A549 treated with Mapracorat at 1 μM for 4 hours (cell line): ENCODE measurements at places on chromosomes 6 and 20. TPM values are rescaled to one million over a fixed set of nuclear protein-coding genes. Genes with fewer than 3 reads are reported as not detected.

CD109 gene
- total RNA-seq = 38.4 to 68.4 TPM (median 59.4 TPM) in 5 replicates

MYBL2 gene
- 74.9 to 80.7 TPM (median 79.3 TPM) in 5 replicates for total RNA-seq

KHDRBS2 gene
- total RNA-seq = not detected in 5 replicates

TRIM38 gene
- 1.6 to 2.1 TPM (median 1.7 TPM) in 5 replicates for total RNA-seq

SMOC2 gene
- total RNA-seq = not detected in 5 replicates

EEF1A2 gene
- 132 to 182 TPM (median 150 TPM) in 5 replicates for total RNA-seq

TRIM31 gene
- total RNA-seq = 0.48 to 1.3 TPM (median 0.82 TPM) in 5 replicates

SLC17A2 gene
- total RNA-seq = not detected in 5 replicates

STMN3 gene
- total RNA-seq = 7.7 to 11.7 TPM (median 9.6 TPM) in 5 replicates

SEL1L2 gene
- not detected in 5 replicates for total RNA-seq

BMP6 gene
- total RNA-seq = 15.1 to 21.5 TPM (median 19.6 TPM) in 5 replicates
